SW480 (cell line): ENCODE measurements at places on chromosomes 11 and 22.

GRCh38 chr22:19879992-19880785, 25.5 kb upstream of the GNB1L start:
- no peak for DNase-seq

GRCh38 chr22:23315341-23315917, 135.1 kb downstream of the BCR start:
- DNase-seq = peak; percentile 23

GRCh38 chr11:1117992-1118391, 39.8 kb upstream of the MUC5AC start:
- no peak for DNase-seq

DNA sequence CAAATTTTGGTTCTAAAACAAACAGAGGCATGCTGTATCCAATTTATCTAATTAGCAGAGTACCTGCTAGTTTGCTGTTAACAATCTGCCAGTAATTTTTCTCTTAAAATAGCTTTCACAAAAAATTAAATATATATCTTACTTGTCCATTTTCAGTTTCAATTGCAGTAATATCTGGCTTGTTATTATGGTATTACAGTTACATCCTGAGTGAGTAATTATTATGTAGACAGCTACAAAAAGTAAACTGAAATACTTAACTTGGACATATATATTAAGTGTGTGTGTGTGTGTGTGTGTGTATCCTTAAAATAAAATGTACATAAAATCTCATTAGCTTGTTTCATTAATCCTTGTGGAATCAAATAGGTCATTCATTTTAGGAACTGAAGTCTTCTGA, 148.7 kb downstream of the LUZP2 start:
- no peak for DNase-seq

DNA sequence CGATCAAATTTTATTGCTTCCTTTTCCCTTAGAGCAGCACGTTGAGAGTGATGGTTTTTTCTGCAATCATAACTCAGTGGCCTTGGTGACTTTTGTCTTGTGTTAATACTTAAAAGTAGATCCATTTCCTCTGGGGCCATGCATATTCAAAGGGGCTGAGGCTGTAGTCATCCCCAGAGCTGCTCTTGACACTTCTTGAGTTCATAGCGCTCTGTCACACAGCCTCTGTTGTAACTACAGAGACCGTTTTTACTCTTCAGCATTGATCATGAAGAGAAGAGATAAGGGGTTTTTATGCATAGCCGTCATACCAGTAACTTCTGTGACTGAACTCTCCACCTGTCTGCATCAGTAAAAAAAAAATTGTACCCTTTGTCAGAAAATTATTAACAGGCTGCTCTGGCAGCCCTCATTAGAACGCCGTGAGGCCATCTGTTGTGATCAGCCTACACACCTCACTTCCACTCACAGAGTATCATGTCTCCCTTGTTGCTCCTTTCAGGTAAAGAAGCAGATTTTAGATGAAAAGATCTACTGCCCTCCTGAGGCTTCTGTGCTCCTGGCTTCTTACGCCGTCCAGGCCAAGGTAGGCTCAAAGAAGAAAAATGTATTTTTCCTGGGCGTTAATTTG, 38.4 kb downstream of the NF2 start:
- no peak for DNase-seq

GRCh38 chr11:65066805-65067291, 8.5 kb upstream of the NAALADL1 start:
- DNase-seq = no peak

DNA sequence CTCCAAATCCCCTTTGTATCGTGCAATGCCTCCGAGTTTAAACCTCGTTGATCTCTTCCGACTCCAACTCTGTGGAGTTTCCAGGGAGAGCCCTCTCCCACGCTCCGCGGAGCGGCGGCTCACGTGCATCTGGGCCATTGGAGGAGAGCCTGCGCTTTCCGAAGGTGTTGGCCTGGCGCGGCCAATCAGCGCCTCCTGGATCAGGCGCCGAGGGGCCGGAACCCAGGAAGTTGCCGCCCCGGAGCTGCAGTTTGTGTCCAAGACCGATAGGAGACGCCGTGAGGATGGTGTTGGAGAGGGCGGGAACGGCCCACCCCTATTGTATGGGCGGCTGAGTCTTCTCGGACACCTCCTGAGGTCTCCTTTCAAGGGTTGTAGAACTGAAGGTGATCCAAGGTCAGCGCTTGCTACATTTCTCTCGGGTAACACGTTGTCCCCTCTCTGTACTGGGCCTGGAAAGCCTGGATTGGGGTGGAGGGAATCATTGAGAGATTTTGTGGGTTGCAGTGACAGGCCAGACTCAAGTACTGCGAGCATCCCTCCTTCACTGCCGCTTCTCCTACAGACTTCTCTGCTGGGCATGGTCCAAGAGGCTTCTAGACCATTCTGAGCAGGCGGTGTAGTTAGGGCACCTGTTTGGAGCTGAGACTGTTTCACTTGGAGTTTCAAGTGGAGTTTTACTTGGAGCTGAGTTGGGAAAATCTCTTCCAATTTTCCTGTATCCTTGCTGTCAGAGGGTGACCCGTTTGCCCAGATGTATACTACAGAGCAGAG, 1.7 kb downstream of the ADAMTS15 start:
- no peak for DNase-seq

DNA sequence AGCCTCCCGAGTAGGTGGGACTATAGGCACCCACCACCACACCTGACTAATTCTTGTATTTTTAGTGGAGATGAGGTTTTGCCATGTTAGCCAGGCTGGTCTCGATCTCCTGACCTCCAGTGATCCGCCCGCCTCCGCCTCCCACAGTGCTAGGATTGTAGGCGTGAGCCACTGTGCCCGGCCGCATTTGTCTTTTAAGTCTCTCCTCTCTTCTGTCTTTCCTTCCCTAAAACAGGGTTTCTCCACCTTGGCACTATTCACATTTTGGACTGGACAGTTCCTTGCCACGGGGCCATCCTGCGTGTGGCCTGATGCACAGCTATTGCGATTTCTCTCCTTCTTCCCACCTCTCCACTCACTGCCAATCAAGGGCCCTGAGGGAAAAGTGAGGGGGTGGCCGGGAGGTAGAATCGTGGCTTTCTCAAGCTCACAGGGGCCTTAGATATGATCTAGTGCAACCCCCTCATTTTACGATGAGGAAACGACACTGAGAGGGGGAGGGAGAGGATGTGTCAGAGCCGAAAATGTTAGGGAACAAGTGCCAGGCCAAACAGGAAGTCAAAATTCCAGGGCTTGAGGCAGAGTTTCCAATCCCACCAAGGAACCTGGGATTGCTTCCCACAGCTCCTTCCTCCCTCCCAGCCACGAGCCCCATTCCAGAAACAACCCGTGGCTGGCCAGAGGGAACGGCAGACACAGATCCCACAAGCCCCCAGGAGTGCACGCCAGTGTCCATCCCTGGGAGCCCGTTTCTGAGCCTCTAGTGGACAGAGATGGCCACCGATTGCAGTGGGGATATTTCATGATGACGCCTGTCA, 21.2 kb downstream of the SCGB1A1 start:
- DNase-seq = no peak

- peak; percentile 23 for DNase-seq
Measured at GRCh38 chr11:35116245-35116644, 22.7 kb upstream of the CD44 start.

DNA sequence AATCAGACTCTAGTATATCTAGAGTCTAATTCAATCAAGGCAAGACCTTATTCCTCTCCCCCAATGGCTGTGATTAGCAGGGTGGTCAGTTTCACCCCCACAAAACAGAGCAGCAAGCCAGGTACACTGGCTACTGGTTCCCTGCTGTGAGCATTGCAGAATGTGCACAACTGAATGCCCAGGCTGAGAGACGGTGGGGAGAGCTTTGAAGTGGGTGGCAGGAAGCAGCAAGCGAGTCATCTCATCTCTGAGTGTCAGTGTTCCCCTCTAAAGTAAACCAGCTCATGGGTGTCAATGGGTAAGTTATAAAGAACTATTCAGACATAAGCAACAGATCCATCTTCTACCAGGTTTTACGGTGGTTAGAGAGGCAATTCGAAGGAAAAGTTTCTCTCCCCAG, 37.6 kb downstream of the GAB4 start:
- DNase-seq = peak; percentile 16
